ENCODE measurements at places on chromosomes 2 and 18. TPM values are rescaled to one million over a fixed set of nuclear protein-coding genes. Genes with fewer than 3 reads are reported as not detected.

Gene EGR4
- total RNA-seq: under 0.01 TPM

Gene IL1R1
- total RNA-seq: 108 TPM

Gene PSMA8
- not detected for total RNA-seq

Gene CAPN14
- 0.16 TPM for total RNA-seq
